ENCODE measurements at places on chromosomes 2 and 18. TPM values are rescaled to one million over a fixed set of nuclear protein-coding genes. Genes with fewer than 3 reads are reported as not detected.
A peak's percentile ranks its signal among the peaks of the same experiment; 100 is the strongest.

DNA sequence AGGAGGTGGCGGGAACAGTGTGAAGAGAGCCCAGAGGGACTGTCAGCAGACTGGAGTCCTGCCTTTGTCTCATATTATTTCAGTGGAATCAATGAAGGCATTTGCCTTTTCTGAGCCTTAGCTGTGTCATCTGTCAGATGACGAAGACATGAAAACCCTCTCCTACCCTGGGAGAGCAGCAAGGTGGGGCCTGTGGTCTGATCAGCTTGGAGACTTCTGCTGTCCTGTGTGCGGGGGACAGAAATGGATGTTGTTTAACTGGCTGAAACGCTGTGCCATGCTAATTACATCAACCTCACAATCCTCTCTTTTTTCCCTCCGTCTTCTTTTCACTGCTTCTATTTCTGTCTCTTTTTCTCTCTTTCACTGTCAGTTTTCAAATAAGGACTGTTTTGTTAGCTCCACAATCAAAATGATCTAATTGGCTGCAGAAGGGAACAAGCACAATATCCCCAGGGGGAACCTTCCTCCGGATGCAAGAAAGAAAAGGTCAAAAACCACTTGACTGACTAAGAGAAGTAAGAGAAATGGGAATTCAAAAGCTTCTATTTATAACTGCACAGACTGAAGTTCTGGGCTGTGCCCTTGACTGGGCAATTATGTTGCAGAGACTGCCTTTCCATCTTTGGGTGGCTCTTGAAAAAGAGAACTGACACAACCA is 340.1 kb downstream of the CLIP4 start:
- H3K4me1 ChIP-seq, result no peaks in the 10 kb centered on the region
- no peak overlapping the region for H3K4me3 ChIP-seq
- DNase-seq, result no peak
- peaks cover 92% of the 10 kb centered on the region for H3K27me3 ChIP-seq

DNA sequence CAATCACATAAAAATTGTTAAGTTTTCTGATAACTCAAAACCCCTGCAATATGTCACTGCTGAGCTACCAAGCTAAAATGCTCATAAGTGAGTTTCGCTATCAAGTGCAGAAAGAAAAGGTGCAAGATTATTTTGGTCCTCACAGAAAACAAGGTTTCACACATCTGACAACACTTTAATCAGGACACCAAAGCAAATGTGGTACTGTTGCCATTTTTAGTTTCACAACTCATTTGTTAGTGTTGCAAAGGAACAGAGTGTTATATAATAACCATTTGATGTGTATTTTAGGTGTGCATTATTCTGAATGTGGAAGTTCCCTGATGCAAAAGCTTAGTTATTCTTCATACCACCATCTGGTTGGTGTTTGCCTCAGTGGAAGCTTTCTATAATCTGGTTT is 956.2 kb downstream of the DSC3 start:
- no peak for DNase-seq
- no peaks in the 10 kb centered on the region for H3K36me3 ChIP-seq
- H3K4me1 ChIP-seq, result no peaks in the 10 kb centered on the region

DNA sequence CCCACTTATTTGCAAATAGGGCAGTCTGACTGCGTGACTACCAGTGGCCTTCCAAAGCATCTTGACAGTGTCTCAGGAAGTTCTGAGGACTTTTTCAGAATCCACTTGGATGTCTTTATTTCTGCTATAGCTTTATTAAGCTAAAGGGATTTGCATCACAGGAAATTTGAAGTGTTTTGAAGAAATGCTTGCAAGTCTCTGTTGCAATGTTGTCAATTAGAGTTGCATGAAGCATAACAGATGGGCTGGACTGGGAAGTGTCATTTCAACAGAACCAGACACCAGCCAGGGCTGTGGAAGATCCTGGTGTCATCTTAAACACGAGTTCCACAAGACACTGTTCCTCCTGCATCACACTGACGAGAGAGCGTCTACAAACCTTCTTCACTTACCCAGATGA is 224.5 kb downstream of the EN1 start:
- no peak for DNase-seq
- H3K27me3 ChIP-seq, result peaks cover 32% of the 10 kb centered on the region
- no peak overlapping the region for H3K27ac ChIP-seq
- H3K4me1 ChIP-seq, result no peaks in the 10 kb centered on the region
- H3K4me3 ChIP-seq, result no peak overlapping the region

DNA sequence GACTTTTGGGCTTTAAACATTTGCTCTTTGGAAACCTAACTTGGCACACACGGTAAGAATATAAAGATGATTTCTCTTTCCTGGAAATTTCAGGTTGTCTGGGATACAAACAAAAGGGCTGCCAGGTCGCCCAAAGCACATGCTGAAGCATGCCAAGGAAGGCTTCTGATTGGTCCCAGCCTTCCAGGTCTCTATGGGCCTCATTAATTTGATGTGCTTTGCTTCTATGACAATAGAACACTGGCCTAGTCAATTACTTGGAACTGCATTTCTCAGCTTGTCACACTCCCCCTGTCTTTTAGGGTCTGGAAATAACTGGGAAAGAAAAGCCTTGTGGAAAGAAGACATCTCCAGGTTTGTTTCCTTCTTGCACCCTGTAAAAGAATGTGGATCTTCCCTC is 228.9 kb downstream of the ADCYAP1 start:
- H3K27ac ChIP-seq, result no peak overlapping the region
- H3K4me1 ChIP-seq, result no peaks in the 10 kb centered on the region
- H3K4me3 ChIP-seq, result no peak overlapping the region
- H3K36me3 ChIP-seq, result no peaks in the 10 kb centered on the region
- no peak for DNase-seq
- peaks cover 15% of the 10 kb centered on the region for H3K27me3 ChIP-seq

- peaks cover 20% of the 10 kb centered on the region for H3K4me1 ChIP-seq
- H3K27ac ChIP-seq, result no peak overlapping the region
- peaks cover 5% of the 10 kb centered on the region for H3K36me3 ChIP-seq
- peaks cover 67% of the 10 kb centered on the region for H3K27me3 ChIP-seq
Measured at GRCh38 chr2:237310515-237311114, 103.3 kb downstream of the COL6A3 start.

- no peak overlapping the region for H3K27ac ChIP-seq
- peaks cover 13% of the 10 kb centered on the region for H3K4me1 ChIP-seq
- peaks cover 35% of the 10 kb centered on the region for H3K27me3 ChIP-seq
- no peak for DNase-seq
Measured at GRCh38 chr18:32909798-32910561, 137.2 kb upstream of the KLHL14 start.

- H3K27me3 ChIP-seq, result no peaks in the 10 kb centered on the region
- DNase-seq, result no peak
- H3K4me3 ChIP-seq, result no peak overlapping the region
- no peaks in the 10 kb centered on the region for H3K36me3 ChIP-seq
Measured at GRCh38 chr2:136325844-136326331, 207.9 kb upstream of the CXCR4 start.

- no peak overlapping the region for H3K4me3 ChIP-seq
- DNase-seq, result no peak
- no peaks in the 10 kb centered on the region for H3K36me3 ChIP-seq
- H3K27me3 ChIP-seq, result no peaks in the 10 kb centered on the region
Measured at GRCh38 chr18:79523736-79524180, 128.0 kb downstream of the NFATC1 start.

GRCh38 chr2:84815146-84815545 is 65.7 kb downstream of the TRABD2A start:
- H3K4me3 ChIP-seq, result no peak overlapping the region
- DNase-seq, result no peak
- H3K27me3 ChIP-seq, result peaks cover 44% of the 10 kb centered on the region
- no peaks in the 10 kb centered on the region for H3K4me1 ChIP-seq

- peak; percentile 46 for DNase-seq
- H3K27me3 ChIP-seq, result no peaks in the 10 kb centered on the region
- peaks cover 79% of the 10 kb centered on the region for H3K36me3 ChIP-seq
- H3K27ac ChIP-seq, result peak overlapping the region; percentile 97
- H3K4me1 ChIP-seq, result peaks cover 38% of the 10 kb centered on the region
Measured at GRCh38 chr18:62524440-62525200, 1.8 kb downstream of the ZCCHC2 start.

GRCh38 chr2:103991591-103991990 is 862.3 kb upstream of the POU3F3 start:
- no peaks in the 10 kb centered on the region for H3K36me3 ChIP-seq
- H3K4me1 ChIP-seq, result no peaks in the 10 kb centered on the region
- no peak overlapping the region for H3K27ac ChIP-seq
- H3K4me3 ChIP-seq, result no peak overlapping the region
- no peaks in the 10 kb centered on the region for H3K27me3 ChIP-seq

DNA sequence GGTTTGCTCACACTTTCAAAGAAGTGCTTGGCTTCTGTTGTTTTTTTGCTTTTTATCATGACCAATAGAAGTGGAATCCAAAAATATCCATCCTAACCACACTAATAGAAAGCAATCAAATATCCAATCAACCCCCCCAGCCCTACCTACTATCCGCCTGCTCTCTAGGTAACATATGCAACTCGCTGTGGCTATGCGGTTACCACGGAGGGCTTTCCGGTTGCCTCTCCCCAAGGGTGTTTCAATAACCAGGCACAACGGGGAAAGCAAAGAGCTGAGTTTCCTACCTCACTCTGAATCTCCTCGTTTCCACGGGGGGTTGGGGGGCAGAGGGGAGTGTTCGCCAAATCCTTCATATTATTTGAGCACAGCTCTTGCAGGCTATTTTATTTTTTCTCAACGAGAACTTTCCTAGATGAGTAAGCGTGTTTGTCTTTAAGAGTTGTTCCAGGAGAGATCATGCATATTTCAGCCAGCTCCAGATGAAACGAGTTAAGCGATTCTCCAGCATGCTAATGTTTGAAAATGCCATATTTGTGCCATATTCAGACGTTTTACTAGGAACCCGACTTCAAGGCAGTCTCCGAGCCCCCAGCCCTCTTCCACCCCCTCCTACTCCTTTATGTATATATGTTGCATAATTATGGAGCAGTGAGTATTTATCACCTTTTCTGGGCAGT is 30.3 kb downstream of the PAX3 start:
- DNase-seq, result no peak
- no peak overlapping the region for H3K27ac ChIP-seq
- no peaks in the 10 kb centered on the region for H3K36me3 ChIP-seq
- H3K4me1 ChIP-seq, result no peaks in the 10 kb centered on the region
- H3K27me3 ChIP-seq, result peaks cover 93% of the 10 kb centered on the region
- no peak overlapping the region for H3K4me3 ChIP-seq

GRCh38 chr2:143939626-143940330 is 580.1 kb downstream of the ZEB2 start:
- DNase-seq, result no peak
- H3K4me3 ChIP-seq, result peak overlapping the region; percentile 18
- peaks cover 55% of the 10 kb centered on the region for H3K36me3 ChIP-seq
- no peaks in the 10 kb centered on the region for H3K27me3 ChIP-seq

GRCh38 chr2:97716695-97717612 is 3.6 kb downstream of the ZAP70 start:
- no peak overlapping the region for H3K27ac ChIP-seq
- H3K36me3 ChIP-seq, result no peaks in the 10 kb centered on the region
- H3K27me3 ChIP-seq, result peaks cover 68% of the 10 kb centered on the region
- H3K4me3 ChIP-seq, result no peak overlapping the region
- no peak for DNase-seq
- H3K4me1 ChIP-seq, result no peaks in the 10 kb centered on the region

- H3K4me1 ChIP-seq, result peaks cover 54% of the 10 kb centered on the region
- peaks cover 24% of the 10 kb centered on the region for H3K36me3 ChIP-seq
- peak overlapping the region; percentile 74 for H3K27ac ChIP-seq
- peak; percentile 17 for DNase-seq
Measured at GRCh38 chr18:74281980-74282754, 9.6 kb downstream of the CYB5A start.

GRCh38 chr18:3444954-3445353 is 5.0 kb upstream of the TGIF1 start:
- H3K4me3 ChIP-seq, result no peak overlapping the region
- no peak overlapping the region for H3K27ac ChIP-seq
- peaks cover 22% of the 10 kb centered on the region for H3K4me1 ChIP-seq
- DNase-seq, result no peak
- H3K36me3 ChIP-seq, result peaks cover 32% of the 10 kb centered on the region

- H3K4me3 ChIP-seq, result no peak overlapping the region
- H3K4me1 ChIP-seq, result no peaks in the 10 kb centered on the region
- DNase-seq, result no peak
- peaks cover 33% of the 10 kb centered on the region for H3K36me3 ChIP-seq
- H3K27me3 ChIP-seq, result no peaks in the 10 kb centered on the region
Measured at GRCh38 chr18:36153203-36153602, 23.5 kb downstream of the ELP2 start.

DNA sequence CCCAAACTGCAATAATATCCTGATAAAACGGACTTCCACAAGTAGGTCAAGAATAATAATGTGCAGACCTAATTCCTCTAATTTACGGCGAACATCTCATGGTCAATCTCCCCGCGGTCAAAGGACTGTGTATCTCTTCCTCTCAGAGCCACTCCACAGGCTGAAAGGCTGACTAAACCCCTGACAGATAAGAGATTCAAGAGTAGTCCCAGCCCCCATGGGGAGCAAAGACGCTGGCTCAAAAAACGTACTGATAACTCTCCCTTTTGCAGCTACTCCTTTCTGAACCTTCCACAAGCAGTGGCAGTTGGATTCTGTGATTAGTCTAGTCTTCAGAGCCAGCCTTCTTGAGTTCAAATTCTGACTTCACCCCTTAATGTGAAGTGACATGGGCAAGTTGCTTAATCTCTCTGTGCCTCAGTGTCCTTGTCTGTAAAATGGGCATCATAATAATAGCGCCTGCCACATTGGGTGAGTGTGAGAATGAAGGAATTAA is 19.7 kb upstream of the IL18R1 start:
- no peaks in the 10 kb centered on the region for H3K4me1 ChIP-seq
- no peaks in the 10 kb centered on the region for H3K36me3 ChIP-seq
- DNase-seq, result no peak
- peaks cover 21% of the 10 kb centered on the region for H3K27me3 ChIP-seq
- no peak overlapping the region for H3K4me3 ChIP-seq
- H3K27ac ChIP-seq, result no peak overlapping the region

DNA sequence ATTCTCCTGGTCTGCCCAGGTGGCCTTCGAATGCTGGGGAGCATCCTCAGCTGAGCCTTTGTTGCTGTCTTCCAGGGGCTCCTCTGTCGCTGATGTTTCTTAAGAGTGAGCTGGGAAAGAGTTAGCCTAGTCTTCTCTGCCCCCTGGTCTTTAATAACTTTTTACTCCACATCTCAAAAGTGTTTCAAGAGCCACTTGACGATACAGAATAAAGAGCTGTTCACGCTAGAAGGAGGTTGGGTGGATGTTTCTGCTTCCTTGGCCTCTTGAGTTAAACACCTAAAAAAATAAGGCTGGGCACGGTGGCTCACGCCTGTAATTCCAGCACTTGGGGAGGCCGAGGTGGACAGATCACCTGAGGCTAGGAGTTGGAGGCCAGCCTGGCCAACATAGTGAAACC is 2.8 kb upstream of the BUB1 start:
- peaks cover 47% of the 10 kb centered on the region for H3K27me3 ChIP-seq
- no peak overlapping the region for H3K4me3 ChIP-seq
- peaks cover 17% of the 10 kb centered on the region for H3K4me1 ChIP-seq
- no peak overlapping the region for H3K27ac ChIP-seq
- DNase-seq, result no peak

GRCh38 chr2:231655488-231655887 is 52.8 kb upstream of the PTMA start:
- no peaks in the 10 kb centered on the region for H3K27me3 ChIP-seq
- no peaks in the 10 kb centered on the region for H3K36me3 ChIP-seq
- no peak overlapping the region for H3K4me3 ChIP-seq

TXNDC2 gene
- total RNA-seq, result not detected

BOK gene
- 35.0 TPM for total RNA-seq

PID1 gene
- total RNA-seq, result 0.24 TPM

LAMA1 gene
- not detected for total RNA-seq

PDIA6 gene
- 313 TPM for total RNA-seq

HOXD11 gene
- total RNA-seq, result not detected

DYSF gene
- total RNA-seq, result 3.2 TPM
